ENCODE measurements at places on chromosomes 2 and 18.

- DNase-seq: no peak
Measured at GRCh38 chr2:153601812-153602211, 123.2 kb upstream of the RPRM start.

GRCh38 chr2:6506361-6506794 is 359.3 kb downstream of the CMPK2 start:
- DNase-seq: no peak

GRCh38 chr18:79679552-79680099 is at the start of gene CTDP1:
CTDP1 (plus strand) TSS chr18:79679803; CDS start chr18:79679948, 145 bp downstream.
- peak; percentile 92 for DNase-seq

GRCh38 chr2:76642129-76642528 is 880.0 kb downstream of the LRRTM4 start:
- DNase-seq: no peak

DNA sequence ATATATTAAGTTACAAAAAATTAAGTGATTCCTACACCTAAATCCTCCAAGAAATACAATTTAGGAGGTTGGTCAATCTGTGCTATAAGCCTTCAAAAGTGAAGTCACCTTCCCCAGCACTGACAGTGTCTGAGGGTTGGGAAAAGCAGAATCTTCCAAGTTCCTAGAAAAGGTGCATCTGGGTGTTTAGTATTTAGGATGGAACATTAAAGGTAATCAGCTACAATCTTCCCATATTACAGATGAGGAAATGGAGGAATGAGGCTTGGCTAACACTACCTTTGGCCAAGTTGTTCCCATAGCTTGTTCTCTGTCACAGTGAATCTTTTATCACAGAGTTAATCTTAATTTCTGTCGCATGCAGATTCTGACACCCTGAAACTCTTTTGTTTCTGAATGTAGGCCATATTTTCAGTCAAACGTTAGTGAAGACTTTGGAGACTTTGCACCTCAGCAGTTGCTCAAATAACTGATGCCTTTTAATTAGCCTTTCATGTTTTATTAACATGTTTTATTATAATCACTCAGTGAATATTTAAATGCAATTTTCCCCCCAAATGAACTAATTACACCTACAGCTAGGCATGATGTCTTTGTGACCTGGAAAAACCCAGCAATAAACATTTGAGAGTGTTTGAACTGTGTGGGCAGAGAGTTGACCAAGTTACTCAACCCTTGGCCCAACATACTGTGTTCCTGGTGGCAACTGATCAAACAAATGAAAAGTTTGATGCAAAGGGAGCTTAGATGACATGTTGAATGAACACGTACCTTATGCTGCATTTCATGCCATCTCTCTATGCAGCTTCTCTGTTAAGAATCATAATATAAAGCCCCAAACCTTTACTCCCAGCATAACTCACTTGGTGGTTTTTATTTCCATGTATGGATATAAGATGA is 17.6 kb downstream of the FN1 start:
- no peak for DNase-seq

DNA sequence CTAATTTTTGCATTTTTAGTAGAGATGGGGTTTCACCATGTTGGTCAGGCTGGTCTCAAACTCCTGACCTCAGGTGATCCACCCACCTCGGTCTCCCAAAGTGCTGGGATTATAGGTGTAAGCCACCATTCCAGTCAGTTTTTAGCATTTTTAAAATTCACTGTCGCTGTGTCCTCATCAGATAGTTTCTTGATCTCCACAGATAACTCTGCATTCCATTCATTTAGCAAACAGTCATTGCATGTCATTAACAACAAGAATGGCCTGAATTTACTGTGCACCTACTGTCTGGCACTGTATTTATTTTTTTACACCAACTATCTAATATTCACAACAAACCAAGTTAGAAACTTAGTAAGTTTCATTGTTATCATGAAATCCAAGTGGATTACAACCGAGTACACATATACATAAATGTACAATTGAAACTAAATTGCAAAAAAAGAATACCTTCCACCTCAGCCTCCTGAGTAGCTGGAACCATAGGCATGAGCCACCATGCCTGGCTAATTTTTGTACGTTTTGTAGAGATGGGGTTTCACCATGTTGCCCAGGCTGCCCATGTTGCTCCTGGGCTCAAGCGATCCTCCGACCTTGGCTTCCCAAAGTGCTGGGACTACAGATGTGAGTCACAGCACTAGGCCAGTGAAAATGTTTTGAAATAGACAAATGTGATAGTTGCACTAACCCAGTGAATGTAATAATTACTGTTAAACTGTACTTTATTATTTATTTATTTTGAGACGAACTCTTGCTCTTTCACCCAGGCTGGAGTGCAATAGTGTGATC is 4.3 kb downstream of the MCEE start:
- no peak for DNase-seq

- DNase-seq: no peak
Measured at GRCh38 chr2:47388888-47389287, 14.1 kb upstream of the MSH2 start.

- no peak for DNase-seq
Measured at GRCh38 chr18:12458771-12459170, 51.0 kb downstream of the PRELID3A start.

DNA sequence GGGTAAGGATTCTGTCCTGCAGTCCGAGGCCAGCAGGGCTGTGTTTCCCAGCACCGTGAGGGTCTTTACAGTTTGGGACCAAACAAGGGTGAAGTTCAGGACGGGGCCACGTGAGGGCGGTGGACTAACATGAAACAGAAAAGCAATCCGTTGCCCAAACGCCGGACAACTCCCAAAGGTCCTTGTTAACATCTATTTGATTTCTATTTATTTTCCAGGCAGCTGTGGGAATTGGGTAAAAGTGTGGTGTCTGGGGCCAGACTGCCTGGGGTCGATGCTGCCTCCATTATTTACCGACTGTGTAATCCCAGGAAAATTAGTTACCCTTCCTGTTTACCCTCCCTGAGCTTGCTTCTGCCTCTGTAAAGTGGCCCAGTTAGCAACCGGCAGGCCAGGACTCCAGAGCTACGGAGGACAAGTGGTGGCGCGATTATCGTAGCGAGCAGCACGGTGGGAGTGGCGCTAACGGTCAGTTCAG is 66.3 kb upstream of the TCF7L1 start:
- peak; percentile 5 for DNase-seq

DNA sequence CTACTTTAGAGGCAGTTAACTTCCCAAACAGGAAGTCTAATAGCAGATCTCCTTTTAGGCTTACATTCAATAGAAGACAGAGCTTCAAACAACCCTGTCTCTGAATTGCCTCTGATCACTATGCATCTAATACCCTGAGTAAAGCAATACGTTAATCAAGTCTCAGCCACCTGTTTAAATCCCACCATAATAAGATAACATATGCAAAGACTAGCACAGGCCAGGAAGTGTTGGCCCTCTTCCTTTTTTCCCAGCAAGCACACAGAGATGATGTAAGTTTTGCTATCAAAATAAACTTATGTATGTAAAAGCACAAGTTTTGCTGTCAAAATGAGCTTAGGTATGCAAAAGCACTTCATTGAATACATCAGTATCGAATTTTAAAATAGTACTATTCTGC is 385.5 kb downstream of the RND3 start:
- no peak for DNase-seq

DNA sequence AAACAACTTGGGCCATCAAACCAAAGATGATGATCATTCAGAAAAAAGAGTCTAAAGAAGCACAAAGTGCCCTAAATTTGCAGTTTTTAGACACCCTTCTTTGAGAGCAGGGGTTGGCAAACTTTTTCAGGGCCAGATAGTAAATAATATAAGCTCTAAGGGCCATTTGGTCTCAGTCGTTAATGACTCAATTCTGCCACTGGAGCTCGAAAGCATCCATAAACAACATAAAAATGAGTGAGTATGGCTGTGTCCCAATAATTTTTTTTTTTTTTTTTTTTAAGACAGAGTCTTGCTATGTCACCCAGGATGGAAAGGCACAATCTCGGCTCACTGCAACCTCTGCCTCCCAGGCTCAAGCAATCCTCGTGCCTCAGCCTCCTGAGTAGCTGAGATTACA is 152.3 kb downstream of the DTNB start:
- DNase-seq: no peak

DNA sequence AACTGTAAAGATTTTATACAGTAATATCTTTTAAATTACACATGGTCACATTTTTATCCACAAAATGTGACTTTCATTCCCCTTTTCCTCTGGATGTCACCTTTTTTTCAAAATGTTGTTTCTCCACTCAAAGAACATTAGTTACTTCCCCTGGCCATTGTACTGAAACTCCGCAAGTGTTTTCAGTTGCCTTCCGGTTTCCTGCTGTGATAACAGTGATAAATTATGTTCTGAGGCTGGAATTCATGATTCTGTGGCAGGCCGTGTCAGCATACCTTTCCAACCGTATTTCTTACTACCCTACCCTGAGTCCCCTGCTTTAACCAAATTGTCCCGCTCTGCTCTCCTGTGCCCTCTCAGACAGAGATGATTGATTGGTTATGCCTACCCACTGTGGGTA is 53.5 kb downstream of the MGAT5 start:
- no peak for DNase-seq

DNA sequence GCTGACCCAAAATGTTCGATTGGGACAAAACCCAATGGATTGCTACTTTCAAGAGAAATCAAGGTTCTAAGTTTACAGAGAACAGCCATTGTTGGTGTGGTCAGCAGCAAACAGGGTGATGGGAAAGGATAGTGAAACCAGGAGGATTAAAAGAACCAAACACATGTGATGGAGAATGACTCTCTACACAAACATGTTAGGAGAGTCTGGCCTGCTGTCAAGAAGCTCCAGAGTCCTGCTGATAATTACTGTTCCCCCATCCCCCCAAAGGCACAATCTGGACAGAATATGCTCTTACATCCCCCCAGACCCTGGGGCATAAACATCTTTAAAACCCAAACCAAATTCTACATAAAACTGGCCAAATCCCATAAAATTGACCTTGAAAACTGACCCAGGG is 32.0 kb upstream of the ACYP2 start:
- no peak for DNase-seq

DNA sequence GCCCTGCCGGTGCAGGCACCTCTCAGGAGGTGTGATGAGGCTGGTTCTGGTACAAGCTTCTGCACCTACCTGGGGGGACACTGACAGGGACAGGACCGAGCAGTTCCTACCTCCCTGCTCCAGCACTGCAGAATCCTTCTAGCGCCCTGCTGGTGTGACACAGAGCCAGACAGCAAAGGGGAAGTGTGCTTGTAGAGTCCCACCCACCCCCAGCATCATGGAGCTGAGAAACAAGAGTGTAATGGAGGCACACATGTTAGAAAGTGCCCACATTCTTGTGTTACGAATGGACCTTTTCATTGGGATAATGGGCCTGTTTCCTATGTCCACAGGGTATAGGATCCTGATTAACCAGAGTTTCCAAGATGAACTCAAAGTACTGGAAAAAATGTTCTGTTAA is 38.3 kb downstream of the OXER1 start:
- DNase-seq: no peak

DNA sequence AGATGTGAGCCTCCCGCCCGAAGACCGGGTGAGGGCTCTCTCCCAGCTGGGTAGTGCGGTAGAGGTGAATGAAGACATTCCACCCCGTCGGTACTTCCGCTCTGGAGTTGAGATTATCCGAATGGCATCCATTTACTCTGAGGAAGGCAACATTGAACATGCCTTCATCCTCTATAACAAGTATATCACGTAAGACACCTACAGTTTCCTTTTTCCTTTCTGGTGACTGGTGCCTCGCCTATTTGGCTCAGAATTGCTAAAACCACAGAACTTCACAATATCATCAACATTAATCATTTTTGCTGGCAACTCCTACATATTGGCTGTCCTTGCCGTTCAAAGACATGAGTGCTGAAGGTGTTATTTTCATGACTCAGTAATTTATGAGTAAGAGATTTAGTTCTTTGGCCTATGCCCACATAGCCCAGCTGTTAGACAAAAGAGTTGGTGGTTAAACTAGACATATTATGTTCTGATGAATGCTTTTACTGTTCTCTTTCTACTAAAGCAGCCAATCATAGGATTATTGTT is 2.2 kb downstream of the STAMBP start:
- no peak for DNase-seq

- DNase-seq: no peak
Measured at GRCh38 chr2:111663471-111664274, 220.3 kb downstream of the ANAPC1 start.

Data from substantia nigra (tissue), 51 donors.